BE2C (cell line): ENCODE measurements at places on chromosomes 12 and 14.

- DNase-seq, result no peak
These were observed 699 bp upstream of the CD69 start for GRCh38 chr12:9761419-9761781.

DNA sequence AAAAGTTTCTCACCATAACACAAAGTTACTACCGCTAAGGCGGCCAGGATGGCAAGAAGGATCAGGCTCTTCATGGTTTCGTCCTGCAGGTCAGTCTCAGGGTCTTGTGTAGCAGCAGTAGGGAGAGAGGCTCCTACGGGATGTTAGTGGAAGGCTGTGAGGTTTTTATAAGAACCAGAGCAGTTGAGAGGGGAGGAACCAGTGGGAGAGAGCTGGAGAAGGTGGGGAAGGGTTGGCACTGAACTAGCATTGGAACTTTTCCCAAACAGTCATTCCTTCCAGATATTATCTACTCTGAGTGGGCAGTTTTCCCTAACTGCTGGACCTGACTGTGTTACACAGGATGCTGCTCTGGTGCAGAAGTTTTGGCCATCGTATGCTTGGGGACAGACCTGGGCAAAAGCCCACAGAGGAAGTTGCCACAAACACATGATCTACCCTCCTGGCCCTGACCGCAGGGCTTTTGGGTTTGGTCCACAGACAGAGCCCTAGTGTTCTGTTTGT lies at the start of gene MGP:
Gene MGP, minus strand, starts transcription at position 137 of the 504 bp plus-strand sequence. Its CDS starts 63 bp downstream, at position 74.
- DNase-seq, result peak; percentile 36

DNA sequence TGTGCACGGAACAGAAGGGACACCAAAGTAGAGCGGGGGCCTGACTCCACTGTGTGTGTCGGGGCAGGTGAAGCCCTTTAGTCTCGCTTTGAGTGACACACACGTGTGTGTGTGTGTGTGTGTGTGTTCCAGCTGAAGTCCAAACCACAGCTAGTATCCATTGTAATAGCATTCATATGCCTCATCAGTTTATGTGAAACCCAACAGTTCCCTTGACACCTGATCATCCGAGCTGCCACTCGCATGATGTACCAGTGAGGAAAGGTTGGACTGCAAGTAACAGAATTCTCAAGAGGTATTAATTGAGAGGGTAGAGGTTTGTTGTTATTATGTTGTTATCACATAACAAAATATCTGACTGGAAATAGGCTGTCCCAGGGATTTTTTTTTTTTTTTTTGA lies 16.4 kb downstream of the CCDC63 start:
- no peak for DNase-seq

DNA sequence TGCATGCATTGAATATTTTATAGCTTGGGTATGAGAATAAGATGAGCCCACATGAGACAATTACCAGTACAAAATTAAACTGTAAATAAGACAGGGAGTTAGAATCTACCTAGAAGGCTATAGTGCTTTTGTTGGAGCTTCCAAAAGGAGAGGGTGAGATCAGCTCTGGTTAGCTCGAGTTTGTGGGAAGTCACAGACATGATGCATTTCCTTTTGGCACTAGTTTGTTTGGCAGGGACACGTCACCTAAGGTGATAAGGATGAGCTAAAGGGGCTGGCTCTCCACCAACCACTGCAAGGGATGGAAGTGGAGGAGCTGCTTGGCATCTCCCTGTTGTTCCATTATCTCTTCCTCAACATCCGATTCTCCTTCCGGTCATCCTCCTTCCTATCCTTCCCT lies 48.5 kb upstream of the CPM start:
- no peak for DNase-seq

DNA sequence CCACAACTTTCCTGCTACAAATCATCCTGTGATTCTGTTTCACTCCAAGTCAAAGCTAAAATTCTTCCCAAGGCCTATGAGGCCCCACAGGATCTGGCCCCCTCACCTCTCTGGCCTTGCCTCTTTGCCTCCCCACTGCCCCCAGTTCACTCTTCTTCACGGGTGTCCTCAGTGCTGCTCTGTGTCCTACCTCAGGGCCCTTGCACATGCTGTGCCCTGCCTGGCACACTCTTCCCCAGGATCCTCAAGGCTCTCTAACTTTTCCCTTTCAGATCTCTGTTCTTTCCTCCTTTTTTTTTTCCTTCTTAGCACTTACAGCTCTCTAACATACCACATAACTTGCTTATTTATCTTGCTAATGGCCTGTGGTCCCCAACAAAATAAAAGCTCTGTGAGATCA lies 29.2 kb downstream of the RASAL1 start:
- no peak for DNase-seq

GRCh38 chr12:111766608-111767361 lies at the start of gene ALDH2:
ALDH2 (plus strand) TSS chr12:111766933; CDS start chr12:111766983, 50 bp downstream.
- DNase-seq, result peak; percentile 90

DNA sequence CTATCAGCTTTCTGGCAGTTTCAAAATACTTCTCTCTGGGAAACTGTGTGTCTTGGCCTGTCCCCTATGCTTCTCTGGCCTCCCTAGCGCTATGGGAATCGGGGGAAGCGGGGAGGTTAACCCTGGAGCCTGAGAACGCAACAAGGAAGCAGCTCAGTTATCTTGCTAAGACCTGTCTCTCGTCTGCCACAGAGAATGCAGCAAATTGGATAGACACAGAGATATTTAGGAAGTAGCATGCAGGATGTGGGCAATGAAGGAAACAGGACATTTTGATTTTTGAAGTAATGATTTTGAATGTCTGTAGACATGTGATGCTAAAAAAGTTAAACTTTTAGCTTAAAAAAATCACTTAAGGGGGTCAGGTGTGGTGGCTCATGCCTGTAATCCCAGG lies 6.6 kb upstream of the CALCOCO1 start:
- DNase-seq, result no peak

- no peak for DNase-seq
These were observed 12.5 kb downstream of the PRDM4 start for GRCh38 chr12:107748472-107748871.

GRCh38 chr12:95304673-95305198 lies 87.1 kb downstream of the VEZT start:
- DNase-seq, result no peak

DNA sequence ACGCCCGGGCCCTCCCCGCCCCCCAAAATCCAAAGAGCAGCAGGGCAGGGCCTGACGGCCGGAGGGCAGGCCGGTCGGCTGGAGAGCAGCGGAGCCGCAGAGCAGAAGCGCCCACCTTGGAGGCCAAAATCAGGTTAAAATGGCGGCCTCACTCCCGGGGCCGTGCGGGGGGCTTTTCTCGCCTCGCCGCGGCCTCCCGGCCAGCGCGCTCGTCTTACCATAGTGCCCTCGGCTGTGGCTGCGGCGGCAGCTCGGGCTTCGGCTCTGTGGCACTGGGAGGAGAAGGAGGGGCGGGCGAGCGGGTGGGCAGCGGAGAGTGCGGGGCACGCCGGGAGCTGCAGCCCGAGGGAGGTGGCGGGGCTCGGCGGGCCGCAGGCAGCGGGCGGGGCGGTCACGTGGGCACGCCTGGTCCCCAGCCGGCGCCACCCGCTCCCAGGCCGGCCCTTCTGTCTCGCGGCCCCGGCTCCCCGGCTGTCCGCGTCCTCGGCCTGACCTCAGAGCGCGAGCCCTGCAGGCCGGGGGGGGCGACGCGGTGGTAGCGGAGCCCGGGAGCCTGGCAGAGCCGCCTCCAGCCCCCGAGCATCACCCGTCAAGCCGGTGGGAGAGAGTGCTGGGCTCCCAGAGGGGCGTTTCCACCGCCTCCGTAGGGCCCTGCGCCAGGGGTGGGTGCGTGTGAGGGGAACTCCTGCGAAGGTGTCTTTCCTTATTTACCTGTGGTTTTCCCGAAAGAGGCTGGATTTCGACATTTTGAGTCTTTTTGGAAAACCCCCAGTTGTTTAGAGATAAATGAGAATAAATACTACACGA lies at the start of gene CFL2:
Gene CFL2, minus strand, starts transcription at position 274 of the 807 bp plus-strand sequence. Its CDS starts 53 bp downstream, at position 221.
- DNase-seq, result peak; percentile 95

DNA sequence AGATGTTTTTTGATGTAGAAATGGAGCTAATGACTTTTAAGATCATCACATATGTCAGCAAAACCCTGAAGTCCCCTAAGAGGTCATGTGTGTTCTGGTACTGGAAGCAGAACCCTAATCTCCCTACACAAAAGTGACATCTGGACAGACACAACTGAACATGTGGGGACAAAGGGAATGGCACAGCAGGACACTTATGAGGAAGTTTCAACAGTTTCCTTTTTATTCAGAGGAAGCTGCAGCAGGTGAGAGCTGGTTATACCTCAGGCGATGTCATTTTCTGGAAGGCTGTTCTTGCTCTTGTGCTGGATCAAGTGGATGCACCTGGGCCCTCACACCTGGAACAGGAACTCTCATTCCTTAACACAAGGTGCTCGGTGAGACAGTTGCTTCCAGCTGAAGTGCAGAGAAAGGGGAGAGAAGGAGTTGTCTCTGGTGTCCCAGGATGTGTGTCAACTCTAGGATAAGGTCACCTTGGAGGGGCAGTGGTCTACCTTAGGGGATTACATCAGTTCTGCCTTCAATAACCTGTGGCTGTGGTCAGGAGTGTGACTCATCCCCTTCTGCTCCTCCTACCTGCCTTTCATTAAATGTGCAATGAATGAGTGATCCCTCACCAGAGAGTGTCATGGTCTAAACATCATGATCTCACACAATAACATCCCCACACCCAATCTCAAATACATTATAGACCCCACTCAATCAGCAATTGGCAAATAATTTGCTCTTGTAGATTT lies 463.4 kb downstream of the TMEM121 start:
- DNase-seq, result no peak
